ENCODE measurements at places on chromosomes 12 and 14.

DNA sequence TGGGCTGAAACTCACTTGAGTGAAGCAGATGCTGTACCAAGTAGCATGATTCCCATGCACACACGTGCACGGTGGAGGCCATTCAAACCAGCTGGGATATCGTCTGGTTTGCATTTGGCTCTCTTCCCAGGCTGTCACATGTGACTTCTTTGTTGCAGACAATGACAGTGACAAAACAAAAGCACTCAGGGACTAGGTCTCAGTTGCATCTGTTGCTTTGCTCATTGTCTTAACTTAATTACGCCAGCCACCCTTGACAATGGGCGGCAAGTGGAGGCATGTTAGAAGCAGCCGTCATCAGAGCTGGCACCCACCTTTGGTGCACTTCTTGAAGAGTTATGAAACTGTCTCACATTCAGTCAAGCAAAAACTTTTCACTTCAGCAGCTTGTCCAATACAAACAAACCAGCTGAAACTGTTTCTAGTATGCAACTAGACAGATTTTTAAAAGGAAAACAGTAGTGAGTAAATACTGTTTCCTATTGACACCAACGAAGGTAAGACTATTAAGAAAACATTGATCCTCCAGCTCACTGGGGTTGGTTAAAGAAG is 74.3 kb downstream of the IGF1 start:
- peak; percentile 60 for DNase-seq

- no peak for DNase-seq
These were observed 41.5 kb downstream of the IGF1 start for GRCh38 chr12:102438827-102439210.

DNA sequence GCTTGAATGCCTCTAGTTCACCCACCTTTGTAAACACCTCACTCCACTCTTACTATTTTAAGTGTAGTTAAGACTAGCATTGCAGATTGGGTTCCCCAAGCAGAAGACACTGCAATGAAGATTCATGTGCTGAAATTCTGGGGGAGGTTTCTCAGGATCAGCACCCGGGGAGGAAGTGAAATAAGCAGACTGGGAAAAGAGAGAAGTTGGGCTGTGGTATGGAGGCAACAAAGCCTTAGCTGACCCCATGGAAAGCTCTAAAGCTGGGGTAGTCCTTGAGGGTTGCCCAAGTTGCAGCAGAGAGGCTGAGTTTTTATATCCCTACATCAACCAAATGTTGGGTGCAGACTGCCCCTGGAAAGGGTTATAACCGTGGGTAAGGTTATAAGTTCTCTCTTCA is 23.9 kb upstream of the IGF1 start:
- peak; percentile 18 for DNase-seq

GRCh38 chr12:89574736-89575208 is 48.9 kb upstream of the POC1B start:
- no peak for DNase-seq

DNA sequence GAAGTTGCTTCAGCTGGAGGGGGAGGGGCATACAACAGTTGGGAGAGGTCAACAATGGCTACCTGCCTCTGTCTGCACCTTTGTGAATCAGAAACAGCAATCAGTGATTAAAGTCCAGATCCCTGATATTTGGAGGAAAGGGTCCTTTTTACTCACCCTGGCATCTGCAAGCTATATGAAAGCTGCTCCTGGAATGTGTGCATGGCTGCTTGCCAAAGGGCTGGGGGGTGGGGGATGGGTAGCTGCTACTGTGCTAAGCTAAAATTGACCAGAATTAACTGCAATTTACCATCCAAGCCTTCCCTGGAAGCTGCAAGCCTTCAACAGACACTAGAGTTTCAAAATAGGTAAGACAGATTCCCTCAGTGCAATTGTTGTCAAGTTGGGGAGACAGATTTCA is 13.5 kb upstream of the GTF2A1 start:
- DNase-seq: no peak

GRCh38 chr12:12445165-12445881 is 88.4 kb downstream of the BORCS5 start:
- DNase-seq: no peak

GRCh38 chr12:51217133-51217967 is 512 bp downstream of the POU6F1 start:
- DNase-seq: peak; percentile 47

- no peak for DNase-seq
These were observed 351.7 kb downstream of the TMEM121 start for GRCh38 chr14:105878125-105878524.

DNA sequence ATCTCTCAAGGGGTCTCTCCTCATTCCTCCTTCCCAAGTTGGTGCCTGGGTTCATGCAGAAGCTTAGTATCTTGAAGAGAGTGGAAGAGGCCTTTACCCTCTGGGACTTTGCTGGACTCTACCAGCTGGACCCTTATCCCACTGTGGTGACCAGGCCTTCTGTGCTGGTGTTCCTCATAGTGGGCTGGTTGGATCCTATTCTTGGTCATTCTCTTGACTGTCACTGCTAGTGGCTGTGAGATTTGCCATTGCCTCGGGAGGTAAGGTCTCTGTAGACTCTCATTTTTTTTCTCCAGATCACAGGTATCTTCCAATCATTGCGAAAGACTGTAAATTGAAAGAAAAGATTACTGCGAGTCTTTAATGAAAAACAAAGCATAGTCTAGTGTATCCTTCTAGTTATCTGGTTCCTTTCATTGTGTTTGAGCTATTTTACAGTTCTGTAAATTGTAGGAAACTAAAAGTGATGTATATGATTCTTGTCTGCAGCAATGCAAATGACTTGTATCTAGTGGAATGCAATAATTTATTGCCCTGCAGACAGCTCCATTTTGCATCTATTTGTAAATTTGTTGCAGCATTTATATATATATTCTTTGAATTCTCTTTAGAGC is 217.9 kb downstream of the AEBP2 start:
- no peak for DNase-seq

DNA sequence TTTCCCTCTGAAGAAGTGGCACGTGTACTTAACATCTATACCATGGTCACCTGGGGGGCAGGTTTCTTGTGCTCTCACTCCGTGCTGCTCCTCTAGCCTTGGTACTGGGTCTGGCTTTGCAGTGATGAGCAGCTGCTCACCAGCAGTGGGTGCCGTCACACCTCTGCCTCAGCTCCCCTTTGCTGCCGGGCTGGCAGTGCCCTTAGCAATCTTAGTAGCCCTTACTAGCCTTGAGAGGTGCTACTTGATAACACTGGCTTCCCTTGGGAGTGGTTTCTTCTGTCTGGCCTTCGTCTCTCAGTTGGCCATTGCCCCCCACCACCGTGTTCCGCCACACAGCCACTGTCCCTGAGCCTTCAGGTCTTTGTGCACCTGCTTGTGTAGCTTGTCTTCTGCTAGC is 22.6 kb downstream of the KLC1 start:
- no peak for DNase-seq

GRCh38 chr14:49766839-49767238 is 1.1 kb upstream of the KLHDC2 start:
- no peak for DNase-seq

Measured in hippocampal formation (tissue), 2 donors.